ENCODE measurements at places on chromosomes 4 and X.
A peak's percentile ranks its signal among the peaks of the same experiment; 100 is the strongest.

DNA sequence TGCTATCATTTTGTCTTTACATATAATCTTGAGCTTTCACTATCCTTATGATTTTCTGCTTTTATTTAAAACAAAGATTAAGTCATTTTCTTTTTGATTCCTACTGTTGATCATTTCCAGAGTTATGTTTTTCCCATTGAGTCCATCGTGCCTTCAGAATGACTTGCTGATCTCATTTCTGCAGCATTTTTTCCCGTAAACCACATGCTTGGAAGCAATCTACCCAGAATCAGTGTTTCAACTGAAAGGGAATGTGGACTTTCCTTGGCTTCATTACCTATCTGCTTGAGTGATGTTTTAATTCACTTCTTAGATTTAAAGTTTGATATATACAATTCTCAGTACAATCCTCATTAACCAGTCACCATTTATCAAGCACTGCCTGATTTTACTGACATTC lies 192.4 kb upstream of the FSTL5 start:
- DNase-seq, result no peak

DNA sequence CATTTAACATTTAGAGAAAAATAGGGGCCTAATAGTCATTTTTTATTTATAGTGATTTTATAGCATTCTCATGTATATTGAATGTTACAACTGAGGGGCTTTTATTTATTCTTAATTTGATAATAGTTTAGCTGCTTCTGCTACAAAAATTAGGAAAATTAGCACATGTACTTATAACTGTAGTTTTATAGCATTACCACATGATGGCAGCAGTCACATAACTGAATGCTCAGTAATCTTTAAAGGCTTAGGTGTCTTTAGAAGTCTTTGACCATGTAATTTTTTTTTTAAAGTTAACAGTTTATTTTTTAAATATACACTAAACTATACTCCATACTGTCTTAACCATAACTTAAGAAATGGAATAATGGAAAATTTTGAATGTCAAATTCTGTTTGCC lies 136.6 kb downstream of the STAG2 start:
- DNase-seq, result no peak

DNA sequence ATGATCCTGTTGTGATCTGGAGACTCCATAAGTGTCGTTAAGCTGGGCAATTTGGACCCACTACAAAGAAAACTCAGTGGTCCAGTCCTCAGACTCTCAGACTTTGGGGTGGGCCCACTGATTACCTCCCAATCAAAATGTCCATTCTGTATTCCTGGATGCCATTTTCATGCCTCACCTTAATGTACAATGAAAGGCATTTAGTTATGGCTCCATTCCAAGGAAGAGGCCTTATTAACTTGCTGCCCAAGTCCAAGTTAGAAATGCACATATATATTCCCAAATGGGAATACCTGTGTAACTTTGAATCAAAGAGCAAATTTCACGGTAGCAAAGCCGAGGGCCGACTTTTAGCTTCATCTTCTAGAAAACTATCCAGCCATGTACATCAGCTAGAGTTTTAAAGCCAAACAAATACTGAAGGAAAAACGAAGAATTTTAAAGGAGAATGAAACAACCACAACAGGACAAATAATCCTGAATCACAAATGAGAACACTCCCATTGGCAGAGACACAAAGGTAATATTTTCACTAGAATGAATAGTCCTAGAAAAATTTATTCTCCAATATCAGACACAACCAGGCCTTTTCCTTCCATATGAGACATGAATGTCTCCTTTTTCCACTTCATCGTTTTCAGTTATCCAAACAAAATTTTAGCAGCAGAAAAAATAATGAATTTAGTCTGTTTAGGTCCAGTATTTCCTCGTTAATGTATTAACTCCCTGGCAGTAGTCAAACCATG lies 63.7 kb upstream of the HHIP start:
- no peak for DNase-seq

DNA sequence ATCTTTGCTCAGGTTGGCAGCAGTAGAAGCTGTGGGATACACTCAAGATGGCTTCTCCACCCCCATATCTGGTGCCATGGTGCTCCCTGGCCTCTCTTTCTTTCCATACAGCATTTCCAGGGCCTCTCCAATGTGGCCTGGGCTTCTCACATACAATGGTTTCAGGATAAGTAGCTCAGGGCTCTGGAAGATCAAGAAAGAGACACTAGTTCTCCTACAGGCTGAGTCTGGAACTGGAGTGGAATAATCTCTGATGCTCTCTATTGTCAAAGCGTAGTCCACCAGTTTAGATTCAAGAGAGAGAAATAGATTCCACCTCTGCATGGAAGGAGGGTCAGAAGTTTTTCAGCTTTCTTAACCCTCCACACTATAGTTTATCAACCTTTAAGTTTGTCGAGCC lies 138.2 kb upstream of the AADAT start:
- no peak for DNase-seq

DNA sequence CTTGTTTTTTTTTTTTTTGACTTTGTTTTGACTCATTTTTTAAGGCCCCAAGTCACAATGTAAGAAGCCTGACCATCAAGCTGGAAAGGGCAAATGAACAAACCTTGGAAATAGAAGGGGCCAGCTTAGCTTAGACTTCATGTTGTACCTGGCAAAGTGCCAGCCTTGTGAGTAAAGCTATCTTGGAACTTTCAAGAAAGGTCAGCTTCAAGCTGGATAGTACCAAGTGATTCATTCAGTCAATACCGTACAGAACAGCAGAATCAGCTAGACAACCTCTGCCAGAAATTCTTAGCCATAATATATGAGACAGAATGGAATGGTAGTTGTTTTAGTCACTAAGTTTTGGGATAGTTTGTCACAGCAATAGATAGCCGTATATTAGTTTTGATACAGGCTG lies 1492.2 kb upstream of the TENM3 start:
- DNase-seq, result no peak

- DNase-seq, result no peak
Measured at GRCh38 chr4:76962406-76963130, 13.0 kb downstream of the SEPTIN11 start.

DNA sequence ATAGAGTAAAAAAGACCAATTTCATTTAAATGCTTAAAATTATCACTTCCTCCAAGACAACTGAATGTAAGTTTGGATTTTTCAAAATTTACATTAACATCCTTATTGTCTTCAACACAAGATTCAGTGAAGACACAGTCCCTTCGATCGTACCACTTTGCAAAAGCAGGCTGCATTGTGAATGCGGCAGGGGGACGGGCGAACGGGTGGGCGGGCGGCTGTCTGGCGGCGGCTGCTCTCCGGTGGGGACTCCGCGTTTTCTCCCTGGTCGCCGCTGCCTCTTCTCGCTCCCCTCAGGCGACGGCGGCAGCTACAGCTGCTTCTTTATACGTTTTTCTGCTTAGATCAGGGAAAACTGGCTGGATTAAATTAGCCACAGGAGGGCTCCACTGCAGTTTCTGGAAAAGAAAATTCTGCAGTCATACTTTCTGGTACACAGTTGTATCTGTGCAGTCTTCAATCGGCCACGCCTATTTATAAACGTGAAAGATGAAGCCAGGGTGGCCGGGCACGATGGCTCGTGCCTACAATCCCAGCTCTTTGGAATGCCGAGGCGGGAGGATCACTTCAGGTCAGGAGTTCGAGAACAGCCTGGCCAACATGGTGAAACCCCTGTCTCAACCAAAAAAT lies 33.9 kb upstream of the HPF1 start:
- DNase-seq, result peak; percentile 81

GRCh38 chrX:114924856-114925255 lies 92.6 kb downstream of the IL13RA2 start:
- no peak for DNase-seq

DNA sequence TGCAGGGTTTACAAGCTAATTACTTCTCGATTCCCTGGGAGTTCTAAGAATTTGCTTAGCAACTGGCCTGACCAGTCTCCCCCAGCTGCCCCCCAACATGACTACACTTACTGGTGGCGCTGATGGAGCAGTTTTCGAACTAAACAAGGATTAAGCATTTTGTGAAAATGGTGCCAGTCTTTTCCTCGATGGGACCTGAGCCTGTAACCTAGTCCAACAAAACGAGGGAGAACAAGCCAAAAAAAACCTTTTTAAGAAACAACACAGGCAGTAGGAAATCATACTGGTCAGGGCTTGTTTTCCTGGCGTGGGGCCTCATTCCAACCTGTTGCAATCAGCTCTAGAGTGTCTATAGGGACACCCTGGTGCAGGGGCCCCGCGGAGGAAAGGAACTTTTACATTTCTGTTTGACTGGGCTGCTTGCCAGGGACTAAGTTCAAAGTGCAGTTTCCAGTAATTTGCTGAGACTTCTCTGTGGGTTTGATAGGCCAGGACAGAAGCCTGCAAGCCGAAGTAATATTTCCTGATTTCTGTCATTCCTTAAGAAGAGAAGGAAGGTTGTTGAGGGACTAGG lies 158.7 kb downstream of the SPRY1 start:
- no peak for DNase-seq

- no peak for DNase-seq
Measured at GRCh38 chr4:54553001-54553400, 104.8 kb upstream of the KIT start.

- DNase-seq, result no peak
Measured at GRCh38 chrX:65633826-65634225, 33.6 kb upstream of the MSN start.

DNA sequence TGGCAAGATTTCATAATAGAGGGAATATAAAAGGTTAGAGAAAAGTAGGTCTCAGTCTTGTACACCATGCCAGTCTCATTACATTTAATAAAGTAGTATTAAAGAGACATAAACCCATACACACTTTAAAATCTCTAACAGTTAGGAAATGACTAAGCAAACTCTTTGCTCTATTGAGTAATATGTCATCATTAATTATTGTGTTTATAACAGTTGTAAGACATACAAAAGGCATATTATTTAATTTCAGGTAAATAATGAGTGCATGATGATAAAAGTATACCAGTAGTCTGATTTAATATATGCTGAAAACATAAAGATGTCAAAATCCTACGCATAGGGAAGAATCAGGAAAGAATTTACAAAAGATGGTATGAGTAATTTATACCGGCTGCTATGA lies 31.0 kb upstream of the FGG start:
- DNase-seq, result no peak

DNA sequence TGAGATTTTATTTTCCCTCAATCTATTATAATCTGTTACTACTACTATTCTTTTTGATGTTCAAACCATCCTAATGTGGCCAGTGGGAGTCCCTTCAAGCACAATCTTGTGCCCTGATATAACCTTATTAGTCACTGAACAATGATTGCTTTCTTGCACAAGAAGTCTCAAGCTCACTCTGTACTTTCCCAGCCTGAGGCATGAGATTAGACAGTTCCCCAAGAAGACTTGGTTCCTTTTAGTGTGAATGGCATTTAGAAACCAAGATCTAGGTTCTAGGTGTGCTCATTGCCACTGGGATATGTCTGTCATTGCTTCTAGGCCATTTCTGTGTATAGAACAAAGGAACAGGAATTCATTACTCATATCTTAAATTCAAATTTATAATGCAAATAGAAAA lies 28.0 kb upstream of the RBM41 start:
- no peak for DNase-seq

- no peak for DNase-seq
Measured at GRCh38 chr4:101807351-101807750, 16.8 kb downstream of the BANK1 start.

DNA sequence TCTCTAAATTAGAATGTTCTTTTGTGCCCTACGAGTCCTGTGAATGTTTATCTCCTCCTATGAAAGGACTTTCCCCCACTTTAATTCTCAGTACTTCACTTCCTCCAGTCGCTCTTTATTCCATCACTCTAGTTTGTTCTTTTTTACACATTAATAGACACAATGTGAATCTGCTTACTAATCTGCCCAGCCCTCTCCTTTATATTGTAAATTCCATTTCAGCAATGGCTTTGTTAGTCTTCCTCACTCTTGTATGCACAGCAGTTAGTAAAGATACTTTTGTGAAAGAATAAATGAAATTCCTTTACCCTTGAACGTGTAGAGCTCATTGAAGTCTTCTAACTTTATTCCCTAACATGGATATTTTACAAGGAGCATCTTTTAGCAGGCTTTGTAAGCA lies 255.3 kb downstream of the GALNTL6 start:
- no peak for DNase-seq

DNA sequence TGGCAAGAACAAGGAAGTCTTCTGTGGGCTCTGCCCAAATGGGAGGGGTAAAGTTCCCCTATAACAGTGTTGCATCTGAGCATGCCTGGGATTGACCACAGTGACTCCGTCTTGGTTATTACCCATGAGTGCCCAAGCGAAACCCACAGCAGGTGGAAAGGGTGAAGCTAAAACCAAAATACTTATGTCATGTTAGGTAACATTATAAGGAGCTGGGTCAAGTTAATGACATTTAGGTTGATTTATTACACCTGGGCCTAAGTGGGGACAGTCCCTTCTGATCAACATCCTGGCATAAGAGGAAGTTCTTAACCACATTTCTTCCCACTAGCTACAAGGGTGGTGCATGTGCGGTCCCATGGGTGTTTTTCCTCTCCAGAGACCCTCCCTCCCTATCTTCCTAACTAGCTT lies 1.3 kb upstream of the ZNF732 start:
- DNase-seq, result no peak

DNA sequence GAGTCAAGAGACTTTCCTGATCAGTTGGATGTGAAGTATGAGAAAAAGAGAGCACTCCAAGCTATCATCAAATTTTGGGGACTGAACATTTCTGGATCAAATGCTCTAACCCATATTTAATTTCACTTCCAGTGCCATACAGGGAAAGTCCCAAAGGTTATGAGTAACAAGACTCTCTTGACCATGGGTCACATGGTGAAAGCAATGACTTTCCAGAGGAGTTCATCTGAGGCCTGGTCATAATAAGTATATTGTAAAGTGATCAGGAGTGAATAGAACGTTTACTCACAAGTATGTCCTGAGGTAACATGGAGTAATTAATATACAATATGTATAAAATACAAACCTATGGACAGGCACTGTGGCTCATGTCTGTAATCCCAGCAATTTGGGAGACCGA lies 40.7 kb upstream of the ARMCX5 start:
- no peak for DNase-seq

DNA sequence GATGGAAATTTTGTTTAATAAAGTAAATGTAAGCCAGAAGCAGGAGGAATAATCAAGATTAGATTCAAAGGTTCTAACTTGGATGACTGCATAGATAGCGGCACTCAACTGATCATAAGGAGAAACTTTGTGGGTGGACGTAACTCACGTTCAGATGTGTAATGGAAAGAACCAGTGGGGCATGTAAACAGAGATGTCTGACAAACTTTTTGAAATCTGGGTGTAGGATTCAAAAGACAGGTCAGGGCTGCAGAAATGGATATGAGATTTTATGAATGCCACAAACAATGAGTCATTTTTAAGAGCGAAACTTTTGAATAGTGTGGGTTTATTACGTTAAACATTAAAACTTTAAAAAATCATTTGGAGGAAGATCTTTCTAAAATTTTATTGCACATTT lies 375.6 kb downstream of the GBA3 start:
- no peak for DNase-seq

Measured in ecto neural progenitor cell (in vitro differentiated cells).